ENCODE measurements at places on chromosomes 13 and 19. TPM values are rescaled to one million over a fixed set of nuclear protein-coding genes. Genes with fewer than 3 reads are reported as not detected.
A peak's percentile ranks its signal among the peaks of the same experiment; 100 is the strongest.

GRCh38 chr13:102724923-102725322, 30.1 kb upstream of the METTL21C start:
- H3K4me3 ChIP-seq = no peak overlapping the region
- H3K36me3 ChIP-seq = no peaks in the 10 kb centered on the region
- H3K4me1 ChIP-seq = peaks cover 3% of the 10 kb centered on the region

DNA sequence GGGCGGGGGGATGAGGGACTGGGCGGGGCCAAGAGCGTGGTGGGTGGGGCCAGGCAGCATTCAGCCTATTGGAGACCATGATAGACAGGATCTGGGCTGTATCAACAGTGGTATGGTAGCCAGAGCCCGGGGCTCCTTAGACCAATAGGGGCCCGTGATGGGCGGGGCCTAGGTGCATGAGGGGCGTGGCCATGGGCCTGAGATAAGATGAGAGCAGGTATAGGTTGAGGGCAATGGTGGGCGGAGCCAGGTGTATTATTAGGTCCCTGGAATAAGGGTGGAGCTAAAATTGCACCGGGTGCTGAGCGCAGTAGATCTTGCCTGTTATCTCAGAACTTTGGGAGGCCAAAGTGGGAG, 5.3 kb downstream of the ABCA7 start:
- H3K27ac ChIP-seq = no peak overlapping the region
- no peak overlapping the region for H3K4me3 ChIP-seq
- peak; percentile 90 for DNase-seq
- peaks cover 18% of the 10 kb centered on the region for H3K4me1 ChIP-seq

DNA sequence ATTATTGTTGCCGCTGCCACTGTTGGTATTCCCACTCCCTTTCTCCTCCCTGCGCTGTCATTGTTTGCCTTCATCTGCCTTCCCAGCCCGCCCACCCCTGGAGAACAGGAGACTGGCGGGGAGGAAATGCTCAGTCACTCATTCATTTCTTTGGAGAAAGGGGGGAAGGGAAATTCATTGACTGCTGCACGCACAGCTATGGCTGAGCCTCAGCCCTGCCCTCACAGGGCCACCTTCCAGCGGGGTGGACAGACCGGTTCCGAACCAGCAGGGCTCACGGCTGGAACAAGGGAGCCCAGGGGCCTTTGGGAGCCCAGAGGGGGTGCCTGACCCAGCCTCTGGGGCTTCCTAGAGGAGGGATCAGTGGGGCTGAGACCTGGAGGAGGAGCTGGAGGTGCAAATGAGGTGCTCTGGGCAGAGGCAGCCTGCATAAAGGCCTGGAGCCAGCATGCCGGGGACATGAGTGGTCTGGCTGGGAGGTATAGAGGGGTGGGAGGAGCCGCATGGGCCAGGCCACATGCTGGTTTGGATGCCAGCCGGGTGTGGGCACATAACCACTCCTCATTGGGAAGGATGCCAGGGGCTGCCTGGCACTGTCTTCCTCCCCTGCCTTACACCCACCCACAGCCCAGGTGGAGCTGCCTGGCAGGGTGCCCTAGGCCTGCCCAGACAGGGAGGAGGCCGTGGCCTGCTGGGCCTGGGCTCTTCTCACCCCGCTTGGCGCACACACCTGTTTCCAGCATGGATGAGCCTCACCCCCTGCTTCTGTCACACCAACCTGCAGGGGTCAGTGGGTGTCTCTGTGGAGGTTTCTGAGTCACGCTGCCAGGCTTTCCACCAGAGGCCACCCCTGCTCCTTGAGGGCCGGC, 26.8 kb downstream of the PPP5C start:
- no peak for DNase-seq
- H3K36me3 ChIP-seq = peaks cover 26% of the 10 kb centered on the region
- H3K4me1 ChIP-seq = peaks cover 30% of the 10 kb centered on the region
- no peaks in the 10 kb centered on the region for H3K27me3 ChIP-seq

- H3K36me3 ChIP-seq = no peaks in the 10 kb centered on the region
- no peak overlapping the region for H3K27ac ChIP-seq
- peaks cover 11% of the 10 kb centered on the region for H3K4me1 ChIP-seq
- peaks cover 35% of the 10 kb centered on the region for H3K27me3 ChIP-seq
- H3K4me3 ChIP-seq = no peak overlapping the region
Measured at GRCh38 chr13:36421447-36421846, 10.8 kb upstream of the CCNA1 start.

THSD8 gene
- 36.2 TPM for total RNA-seq

SIGLEC8 gene
- total RNA-seq = not detected

IZUMO2 gene
- total RNA-seq = not detected

GRCh38 chr19:56712611-56713276, 41.2 kb upstream of the ZNF835 start:
- H3K27me3 ChIP-seq = no peaks in the 10 kb centered on the region
- no peak overlapping the region for H3K4me3 ChIP-seq
- H3K27ac ChIP-seq = no peak overlapping the region
- no peak for DNase-seq
- peaks cover 6% of the 10 kb centered on the region for H3K36me3 ChIP-seq

DNA sequence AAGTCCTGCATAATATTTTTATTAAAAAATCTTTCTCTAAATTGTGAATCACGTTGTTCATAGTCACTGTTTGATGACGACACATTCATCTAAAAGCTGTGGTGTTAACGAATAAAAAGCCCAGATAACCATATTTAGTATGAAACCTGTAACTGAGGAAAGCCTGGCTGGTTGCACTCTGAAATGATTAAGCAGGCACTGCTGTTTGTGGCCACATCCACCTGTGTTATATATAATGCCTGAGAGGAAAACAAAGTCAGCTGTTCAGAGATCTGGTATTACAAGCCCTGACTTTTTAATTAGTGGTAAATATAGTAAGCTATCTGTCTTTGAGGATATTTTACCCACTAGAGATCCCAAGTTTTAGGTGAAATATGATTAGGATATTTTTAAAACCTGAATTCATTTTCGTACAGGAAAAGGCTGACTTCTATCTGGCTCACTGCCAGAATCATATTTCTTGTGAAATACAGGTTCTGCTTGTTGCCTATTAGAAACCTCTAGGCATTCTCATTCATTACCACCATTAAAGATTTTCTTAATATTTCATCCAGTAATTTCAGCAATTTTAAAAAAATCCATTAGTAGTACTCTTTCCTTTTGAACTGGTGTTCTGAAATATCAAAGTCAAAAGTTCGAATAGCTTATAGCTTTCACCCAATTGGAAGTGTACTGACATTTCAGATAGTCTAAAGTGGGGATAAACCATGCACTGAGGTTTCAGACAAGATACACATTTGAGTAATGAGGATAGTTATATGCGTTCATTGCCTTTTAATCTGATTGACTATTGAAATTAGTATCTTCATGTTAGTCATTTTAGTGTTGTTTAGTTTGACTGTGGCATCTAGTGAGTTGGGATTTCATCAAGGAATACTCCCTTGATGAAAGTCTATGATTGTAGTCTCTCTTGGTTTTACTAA, 79.7 kb downstream of the LMO7 start:
- peak; percentile 47 for DNase-seq
- H3K27me3 ChIP-seq = no peaks in the 10 kb centered on the region
- no peak overlapping the region for H3K27ac ChIP-seq
- no peak overlapping the region for H3K4me3 ChIP-seq

DNA sequence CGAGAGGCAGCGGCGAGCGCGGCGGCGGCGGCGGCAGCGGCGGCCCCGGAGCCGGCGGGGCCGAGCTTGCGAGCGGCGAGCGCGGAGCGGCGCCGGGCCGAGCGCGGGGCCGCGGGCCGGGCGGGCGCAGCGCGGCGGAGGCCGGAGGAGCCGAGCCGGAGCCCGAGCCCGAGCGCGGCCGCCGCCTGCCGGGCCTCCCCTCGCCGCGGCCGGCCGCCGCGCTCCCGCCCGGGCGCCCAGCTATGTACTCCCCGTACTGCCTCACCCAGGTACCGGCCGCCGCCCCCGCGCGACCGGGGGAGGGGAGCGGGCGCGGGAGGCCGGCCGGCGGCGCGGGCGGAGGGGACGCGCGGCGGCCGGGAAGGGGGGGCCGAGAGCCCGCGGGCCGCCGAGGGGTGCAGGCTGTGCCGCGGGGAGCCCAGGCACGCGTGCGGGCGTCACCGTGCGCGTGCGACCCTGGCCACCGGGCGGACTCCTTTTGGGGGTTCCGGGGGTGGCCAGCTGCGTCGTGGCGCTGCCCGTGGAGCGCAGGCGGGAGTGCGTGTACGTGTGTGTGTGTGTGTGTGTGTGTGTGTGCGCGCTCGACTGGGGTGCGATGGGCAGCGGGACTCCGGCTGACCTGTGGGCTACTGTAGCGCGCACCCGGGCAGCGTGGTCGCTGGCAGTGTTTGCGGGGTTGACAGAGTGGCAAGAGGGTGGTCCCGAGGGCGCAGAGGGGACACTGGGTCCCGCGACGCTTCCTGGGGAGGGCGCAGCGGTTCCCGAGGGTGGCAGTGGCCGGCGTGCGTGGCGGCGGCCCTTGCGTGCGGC, 526 bp downstream of the NFIX start:
- DNase-seq = no peak
- H3K36me3 ChIP-seq = no peaks in the 10 kb centered on the region
- peaks cover 8% of the 10 kb centered on the region for H3K27me3 ChIP-seq
- peaks cover 8% of the 10 kb centered on the region for H3K4me1 ChIP-seq
- peak overlapping the region; percentile 82 for H3K4me3 ChIP-seq

IGFLR1 gene
- 140 TPM for total RNA-seq

CEACAM4 gene
- not detected for total RNA-seq

- H3K4me1 ChIP-seq = no peaks in the 10 kb centered on the region
- no peak for DNase-seq
- H3K4me3 ChIP-seq = no peak overlapping the region
- H3K27me3 ChIP-seq = no peaks in the 10 kb centered on the region
- H3K36me3 ChIP-seq = no peaks in the 10 kb centered on the region
Measured at GRCh38 chr13:90445179-90445578, 902.3 kb upstream of the MIR17HG start.

DNA sequence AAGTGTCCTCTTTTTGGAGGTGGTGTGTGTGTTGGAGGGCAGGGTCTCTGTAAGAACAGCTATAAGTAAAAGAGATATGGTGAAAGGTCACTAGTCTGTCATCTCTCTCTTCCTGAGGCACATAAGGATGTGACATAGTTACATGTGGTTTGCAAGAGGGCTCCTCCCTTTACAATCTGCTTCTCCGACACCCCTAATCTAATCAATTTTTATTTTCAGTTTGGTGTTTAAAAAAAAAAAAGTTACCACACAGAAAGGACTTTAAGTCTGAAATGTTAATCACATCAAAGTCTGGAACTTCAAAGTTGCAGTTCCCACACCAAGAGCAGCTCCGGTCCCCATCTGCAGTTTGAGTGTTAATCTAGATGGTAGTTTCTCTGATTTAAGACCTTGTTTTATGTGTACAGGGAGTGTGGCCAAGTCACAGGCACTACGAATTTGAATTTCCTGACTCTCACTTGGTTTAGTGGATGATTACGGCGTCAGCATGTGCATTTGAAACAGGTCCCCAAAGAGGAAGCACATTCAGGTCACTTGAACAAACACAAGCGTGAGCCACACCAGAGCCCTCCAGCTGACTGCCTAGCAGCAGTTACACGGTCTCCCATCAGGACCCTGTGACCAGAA, 53.1 kb downstream of the FOXO1 start:
- no peaks in the 10 kb centered on the region for H3K27me3 ChIP-seq
- peak overlapping the region; percentile 96 for H3K27ac ChIP-seq
- peaks cover 33% of the 10 kb centered on the region for H3K36me3 ChIP-seq
- H3K4me1 ChIP-seq = peaks cover 93% of the 10 kb centered on the region

ZNF28 gene
- total RNA-seq = 9.7 TPM

DNA sequence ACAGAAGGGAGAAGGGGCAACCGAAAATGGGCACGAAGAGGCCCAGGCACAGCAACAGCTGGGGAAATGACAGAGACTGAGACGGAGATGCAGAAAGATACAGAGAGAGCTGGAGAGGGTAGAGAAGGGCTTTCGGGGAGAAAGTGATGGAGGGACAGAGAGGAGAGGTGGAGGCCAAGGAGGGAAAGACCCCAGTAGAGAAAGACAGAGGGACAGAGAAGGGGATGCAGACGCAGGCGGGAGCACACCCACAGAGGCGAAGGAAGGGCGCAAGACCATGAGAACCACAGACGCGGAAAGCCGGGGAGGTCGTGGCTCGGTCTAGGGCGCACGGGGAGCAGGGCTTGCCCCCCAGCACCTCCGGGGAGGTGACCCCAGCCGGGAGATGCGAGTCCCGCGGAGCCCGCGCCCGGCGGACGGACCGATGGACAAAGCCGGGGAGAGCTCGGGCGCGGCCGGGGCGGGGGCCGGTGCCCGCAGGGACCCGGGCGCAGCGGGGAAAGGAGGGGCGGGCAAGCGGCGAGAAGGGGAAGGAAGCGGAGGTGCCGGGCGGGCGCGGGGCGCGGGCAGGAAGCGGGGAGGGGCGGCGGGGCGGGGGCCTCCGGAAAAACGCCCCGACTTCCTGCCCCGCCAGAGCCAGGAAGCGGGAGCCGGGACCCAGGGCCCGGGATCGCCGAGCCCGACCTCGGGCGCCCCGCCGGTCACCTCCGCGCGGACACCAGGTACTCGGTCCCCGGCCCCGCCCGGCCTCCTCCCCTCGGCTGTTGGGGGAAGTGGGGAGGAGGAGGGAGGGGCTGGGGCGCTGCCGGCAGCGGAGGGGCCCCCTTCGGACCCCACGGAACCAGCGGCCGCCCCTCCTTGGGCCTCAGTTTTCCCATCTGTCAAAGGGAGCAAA, at the start of gene ARHGEF1:
Gene ARHGEF1 (plus strand): TSS at position 617 of the 895 bp plus-strand sequence. CDS start 4,899 bp downstream, outside the sequence.
- peaks cover 50% of the 10 kb centered on the region for H3K4me1 ChIP-seq
- H3K36me3 ChIP-seq = peaks cover 26% of the 10 kb centered on the region
- H3K27ac ChIP-seq = peak within 1 kb of the TSS; percentile 94

LACC1 gene
- 1.2 TPM for total RNA-seq

DNA sequence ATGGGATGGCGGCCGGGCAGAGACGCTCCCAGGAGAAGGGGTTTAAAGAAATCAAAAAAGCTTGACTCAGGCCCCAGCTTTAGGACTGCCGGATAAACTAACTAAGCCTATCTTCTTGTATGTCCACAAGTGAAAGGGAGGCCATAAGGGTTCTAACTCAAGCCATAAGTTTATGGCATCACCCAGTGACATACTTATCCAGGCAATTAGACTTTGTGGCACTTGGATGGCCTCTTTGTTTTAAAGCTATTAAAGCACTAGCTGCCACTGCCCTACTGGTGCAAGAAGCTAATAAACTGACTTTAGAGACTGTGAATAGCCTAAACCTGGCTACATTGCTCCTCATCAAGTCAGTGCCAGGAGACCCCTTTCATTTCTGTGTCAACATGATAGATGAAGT, 102.0 kb downstream of the ZNF429 start:
- peaks cover 33% of the 10 kb centered on the region for H3K4me1 ChIP-seq
- no peak overlapping the region for H3K27ac ChIP-seq
- DNase-seq = no peak
- H3K4me3 ChIP-seq = no peak overlapping the region

GRCh38 chr19:11159598-11160439, 4.2 kb upstream of the SPC24 start:
- no peak overlapping the region for H3K27ac ChIP-seq
- no peak for DNase-seq
- peaks cover 1% of the 10 kb centered on the region for H3K36me3 ChIP-seq
- no peaks in the 10 kb centered on the region for H3K27me3 ChIP-seq
